Choroid plexus epithelial cell (primary cell): ENCODE measurements at places on chromosomes 2 and 18.

- DNase-seq, result peak; percentile 44
These were observed 21.6 kb downstream of the EFEMP1 start for GRCh38 chr2:55901941-55902340.

DNA sequence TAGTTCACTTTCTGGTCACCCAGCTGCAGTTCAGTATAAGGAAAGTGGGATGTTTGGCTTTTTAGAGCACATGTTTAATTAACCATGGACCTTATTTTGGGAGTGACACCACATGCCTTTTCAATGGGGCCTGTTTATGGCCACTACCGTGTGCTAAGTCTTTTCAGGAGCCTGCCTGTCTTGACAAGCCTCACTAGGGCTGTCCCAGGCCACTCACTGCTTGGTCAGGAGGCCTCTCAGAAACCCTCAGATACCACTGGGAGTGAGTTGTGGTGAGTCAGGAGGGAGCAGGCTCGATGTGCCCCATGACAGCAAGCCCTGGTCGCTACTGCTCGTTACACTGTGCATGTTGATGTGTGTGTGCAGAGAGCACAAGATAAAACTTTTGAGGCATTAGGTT lies 123.0 kb downstream of the MAP4K4 start:
- peak; percentile 84 for DNase-seq

DNA sequence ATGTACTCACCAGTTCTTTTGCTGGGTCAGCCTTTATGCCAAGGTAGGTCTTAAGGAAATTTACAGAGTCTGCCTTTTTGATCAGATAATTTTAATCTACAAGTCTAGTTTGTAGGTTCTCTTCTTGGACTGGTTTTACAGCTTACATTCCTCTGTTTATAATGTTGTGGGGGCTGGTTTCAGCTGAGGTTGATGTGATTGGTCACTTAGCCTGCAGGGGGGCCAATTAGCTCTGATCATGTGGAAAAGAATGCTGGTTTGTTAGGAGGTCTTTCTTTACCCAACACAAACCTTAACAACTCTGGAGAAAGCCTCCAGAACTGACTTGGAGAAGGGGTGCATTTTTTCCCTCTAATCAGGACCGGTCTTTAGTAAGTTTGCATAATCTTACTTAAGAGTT lies at the start of gene KCNJ13:
KCNJ13 (minus strand) TSS at position 131 of the 400 bp plus-strand sequence. CDS start 5,203 bp downstream, outside the sequence.
- DNase-seq, result peak; percentile 31

DNA sequence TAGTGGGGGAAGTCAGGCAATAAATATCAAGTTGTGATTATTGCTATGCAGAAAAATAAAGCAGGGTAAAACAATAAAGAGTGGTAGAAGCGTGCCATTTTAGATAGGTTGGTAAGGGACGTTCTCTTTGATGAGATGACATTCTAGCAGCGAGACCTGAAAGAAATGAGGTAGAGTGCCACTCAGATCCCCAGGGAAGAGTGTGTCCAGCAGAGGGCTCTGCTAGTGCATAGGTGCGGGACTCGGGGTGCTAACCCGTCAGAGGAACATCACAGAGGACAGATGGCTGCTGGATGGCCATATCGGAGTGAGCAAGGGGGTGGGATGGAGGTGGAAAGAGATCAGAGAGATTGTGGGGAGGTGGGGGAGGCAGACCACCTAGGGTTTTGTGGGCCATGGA lies 16.3 kb upstream of the GTF2A1L start:
- DNase-seq, result peak; percentile 43

GRCh38 chr18:79812052-79812451 lies 14.3 kb downstream of the KCNG2 start:
- no peak for DNase-seq

DNA sequence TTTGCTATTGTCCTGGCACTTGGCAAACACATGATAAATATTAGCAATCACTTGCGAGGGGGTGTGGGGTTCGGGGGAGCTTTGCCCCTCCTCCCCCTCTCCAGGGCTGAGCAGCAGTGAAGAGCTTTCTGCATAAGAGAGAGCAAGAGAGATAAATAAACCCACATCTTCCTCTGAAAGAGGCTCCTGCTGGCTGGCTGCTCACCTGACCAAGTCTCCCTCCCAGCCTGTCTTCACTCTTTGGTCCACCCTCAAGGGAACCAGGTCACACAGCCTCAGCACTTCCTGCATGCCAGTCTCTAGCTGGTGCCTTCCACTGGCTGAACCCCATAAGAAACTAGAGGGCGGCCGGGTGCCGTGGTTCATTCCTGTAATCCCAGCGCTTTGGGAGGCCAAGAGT lies 18.5 kb upstream of the YWHAQ start:
- DNase-seq, result no peak

DNA sequence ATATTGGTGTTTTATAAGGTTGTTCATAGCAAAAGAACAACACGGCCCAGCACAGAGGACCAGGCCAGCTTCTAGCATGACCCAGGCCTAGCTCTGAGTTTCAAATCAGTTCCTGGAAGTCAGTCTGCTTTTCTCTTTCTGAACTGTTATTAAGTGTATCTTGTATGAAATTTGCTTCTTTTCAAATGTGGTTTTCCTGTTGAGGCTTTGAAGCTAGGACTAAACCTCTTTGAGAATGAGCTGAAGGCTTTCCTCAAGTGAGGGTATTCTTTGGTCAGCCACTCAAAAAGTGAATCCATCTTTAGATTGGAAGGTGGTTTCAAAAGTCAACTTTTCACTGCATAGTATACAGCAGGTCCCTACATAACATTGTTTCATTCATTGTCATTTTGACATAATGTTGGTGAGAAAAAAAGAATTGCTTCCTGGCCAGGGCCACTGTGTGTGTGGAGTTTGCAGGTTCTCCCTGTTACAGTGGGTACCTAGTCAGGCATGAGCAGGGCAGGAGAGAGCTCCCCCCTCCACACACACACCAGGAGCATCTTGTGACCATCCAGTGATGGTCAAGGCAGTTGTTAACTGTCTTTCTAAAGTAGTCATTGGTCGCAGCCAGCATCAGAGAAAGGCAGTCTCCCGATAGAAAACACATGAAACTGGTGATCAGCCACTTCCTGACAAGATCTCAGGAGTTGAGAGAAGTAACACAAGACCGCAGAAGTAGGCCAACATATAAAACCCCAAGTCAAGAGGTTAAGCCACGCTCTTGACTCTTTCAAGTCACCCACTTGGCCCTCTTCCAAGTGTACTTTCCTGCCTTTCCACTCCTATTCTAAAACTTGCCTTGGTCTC lies 6.7 kb upstream of the ACAA2 start:
- peak; percentile 68 for DNase-seq

DNA sequence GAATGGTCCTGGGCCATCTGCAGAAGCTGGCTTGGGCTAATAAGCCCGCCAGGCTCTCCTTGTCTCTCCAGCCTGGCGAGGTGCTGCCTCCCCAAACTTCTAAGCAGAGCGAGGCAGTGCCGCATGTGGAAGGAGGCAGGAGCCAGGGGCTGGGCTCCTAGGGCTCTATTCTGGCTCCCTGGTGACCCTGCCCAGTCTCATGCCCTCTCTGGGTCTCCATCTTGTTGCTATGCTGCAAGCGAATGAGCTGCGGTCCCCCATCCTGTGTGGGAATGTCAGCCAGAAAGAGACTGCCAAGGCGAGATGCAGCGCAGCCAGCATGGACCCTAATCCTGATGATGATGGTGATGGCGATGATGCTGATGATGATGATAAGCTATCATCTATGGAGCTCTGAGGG lies 48.7 kb downstream of the TNS1 start:
- DNase-seq, result no peak

DNA sequence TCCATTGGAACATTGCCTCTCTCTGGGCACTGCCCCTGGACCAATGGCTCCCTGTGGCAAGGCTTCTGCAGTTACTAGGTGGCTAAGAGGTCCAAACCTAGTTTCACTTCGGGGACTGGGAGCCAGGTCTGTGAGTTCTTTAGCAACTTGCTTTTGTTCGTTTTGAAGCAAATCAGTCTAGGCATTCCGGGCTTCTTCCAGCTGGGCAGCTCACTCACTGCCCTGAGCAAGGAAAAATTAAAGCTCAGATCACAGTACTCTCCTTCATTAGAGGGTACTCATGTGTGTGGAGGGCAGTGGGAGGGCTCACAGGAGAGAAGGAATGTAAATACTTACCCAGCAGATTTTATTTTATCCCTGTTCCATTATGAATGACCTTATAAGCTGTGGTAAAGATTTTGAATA lies 80.3 kb downstream of the SPP2 start:
- peak; percentile 8 for DNase-seq

- no peak for DNase-seq
These were observed 67.7 kb upstream of the ARHGAP28 start for GRCh38 chr18:6661692-6662415.

- no peak for DNase-seq
These were observed 329.9 kb downstream of the HRH4 start for GRCh38 chr18:24790347-24790746.

GRCh38 chr2:147603447-147603846 lies 241.4 kb upstream of the ACVR2A start:
- no peak for DNase-seq

GRCh38 chr18:3120356-3120755 lies 99.4 kb downstream of the MYOM1 start:
- no peak for DNase-seq

DNA sequence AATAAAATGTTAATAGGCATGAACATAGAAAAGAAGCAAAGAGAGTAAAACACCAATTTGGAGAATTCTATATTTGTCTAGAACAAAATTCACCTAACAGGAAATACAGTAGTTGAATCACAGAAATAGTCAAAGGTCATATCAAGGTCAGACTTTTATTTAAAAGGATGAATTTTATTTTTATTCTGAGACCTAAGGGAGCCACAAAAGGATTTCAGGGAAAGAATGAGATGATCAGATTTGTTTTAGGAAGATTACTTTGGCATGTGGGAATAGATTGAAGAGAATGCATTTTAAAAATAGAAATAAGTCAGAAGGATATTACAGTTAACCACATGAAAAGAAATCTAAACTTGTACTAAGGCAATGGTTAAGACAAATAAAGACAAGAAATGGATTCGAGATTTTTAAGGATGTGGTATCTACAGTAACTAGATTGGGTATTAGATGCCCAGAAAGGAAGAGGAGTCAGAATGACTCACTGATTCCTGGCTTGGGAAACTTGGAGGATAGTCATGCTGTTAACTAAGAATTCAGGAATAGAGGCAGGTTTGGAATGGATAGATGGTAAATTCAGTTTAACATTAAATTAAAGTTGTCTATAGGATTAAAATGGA lies 56.0 kb downstream of the METTL4 start:
- DNase-seq, result peak; percentile 67

GRCh38 chr2:197251576-197251975 lies 59.0 kb downstream of the ANKRD44 start:
- DNase-seq, result peak; percentile 12

DNA sequence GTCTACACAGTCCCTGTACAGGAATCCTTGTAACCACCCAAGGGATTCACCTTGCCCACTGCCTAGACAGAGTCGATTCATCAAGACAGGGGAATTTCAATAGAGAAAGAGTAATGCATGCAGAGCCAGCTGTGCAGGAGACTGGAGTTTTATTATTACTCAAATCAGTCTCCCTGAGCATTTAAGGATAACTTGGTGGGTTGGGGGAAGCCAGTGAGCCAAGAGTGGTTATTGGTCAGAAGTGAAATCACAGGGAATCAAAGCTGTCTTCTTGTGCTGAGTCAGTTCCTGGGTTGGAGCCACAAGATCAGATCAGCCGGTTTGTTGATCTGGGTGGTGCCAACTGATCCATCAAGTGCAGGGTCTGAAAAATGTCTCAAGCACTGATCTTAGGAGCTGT lies 17.8 kb upstream of the FAM98A start:
- DNase-seq, result no peak

- no peak for DNase-seq
These were observed 11.6 kb upstream of the NCK2 start for GRCh38 chr2:105732955-105733607.

- DNase-seq, result peak; percentile 14
These were observed 87.6 kb downstream of the FAM228A start for GRCh38 chr2:24262421-24262970.

DNA sequence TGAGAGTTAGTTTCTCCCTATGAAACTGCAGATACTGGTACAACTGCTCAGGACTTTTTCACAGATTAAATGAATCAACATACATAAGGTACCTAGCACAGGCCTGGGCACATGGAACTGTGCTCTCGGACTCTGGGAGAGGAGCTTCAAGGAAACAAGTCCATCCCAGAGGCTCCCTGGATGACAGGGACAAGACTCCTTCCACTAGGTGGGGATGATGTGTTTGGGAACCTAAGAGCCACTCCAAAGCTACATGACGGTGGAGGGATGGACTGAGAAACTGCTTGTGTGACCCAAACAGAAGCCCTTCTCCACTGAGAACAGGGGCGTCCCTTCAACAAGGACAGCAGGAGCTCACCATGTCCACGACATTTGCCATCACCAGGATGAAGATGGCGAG lies 37.1 kb downstream of the CENPO start:
- peak; percentile 73 for DNase-seq

DNA sequence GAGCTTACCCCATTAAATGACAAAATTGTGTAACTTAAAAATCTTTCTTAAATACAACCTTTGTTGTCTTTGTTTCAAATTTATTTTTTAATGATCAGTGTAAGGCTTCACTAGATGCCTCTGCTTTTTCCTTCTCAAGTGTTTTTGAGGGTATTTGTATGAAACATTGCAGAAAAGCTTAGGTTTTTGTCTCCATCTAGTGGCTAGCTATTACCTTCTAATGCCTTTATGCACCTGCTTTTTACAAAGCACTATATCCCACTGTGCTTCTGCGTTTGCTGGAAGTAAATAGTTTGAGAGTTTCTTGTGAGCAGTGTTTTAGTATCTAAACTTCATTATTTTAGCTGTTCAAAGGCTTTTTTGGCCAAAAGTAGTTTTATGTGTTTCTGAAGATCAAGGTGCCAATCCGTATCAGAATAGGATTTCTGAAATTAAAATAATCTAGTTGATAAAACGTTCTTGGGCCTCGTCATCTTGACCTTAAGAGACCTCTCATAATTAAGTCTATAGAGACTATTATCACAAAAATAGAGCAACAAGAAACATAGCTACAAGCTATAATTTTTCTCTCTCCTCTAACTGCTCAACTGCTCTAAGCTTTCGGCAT lies 47.0 kb downstream of the IWS1 start:
- peak; percentile 86 for DNase-seq

DNA sequence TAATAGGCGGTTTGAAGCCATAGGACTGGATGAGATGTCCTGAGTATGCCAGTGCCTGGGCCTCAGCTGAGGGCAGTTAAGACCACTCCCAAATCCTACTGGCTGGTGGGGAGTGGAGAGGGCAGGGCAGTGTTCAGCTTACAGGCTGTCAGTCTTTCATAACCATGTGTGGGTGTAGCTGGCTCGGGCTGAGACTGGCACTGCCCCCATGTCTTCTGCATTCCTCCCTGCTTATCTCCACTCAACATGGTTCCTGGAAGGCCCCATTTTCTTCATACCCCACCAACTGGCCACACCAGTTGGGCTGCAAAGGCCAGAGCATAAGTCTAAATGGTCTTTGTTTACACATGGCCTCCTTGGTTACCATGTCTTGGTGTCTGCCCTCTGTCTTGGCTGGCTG lies 17.2 kb upstream of the IL37 start:
- DNase-seq, result no peak

DNA sequence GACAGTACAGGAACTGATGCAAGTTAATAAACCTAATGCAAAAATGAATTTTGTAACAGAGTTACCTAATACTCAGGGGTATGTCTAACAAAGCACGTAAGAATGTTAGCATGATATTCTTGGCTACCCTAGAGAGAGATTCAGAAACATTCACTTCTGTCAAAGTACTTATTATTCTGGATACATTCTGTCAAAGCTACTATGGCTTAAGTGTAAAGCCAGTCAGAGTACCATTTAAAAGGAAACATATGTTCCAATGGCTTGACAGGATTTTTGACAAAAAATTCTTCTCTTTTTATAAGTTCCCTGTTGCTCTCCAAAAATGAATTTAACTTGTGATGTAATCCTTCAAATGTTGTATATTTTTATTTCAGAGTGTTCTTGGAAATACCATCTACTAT lies 85.5 kb downstream of the PIGN start:
- DNase-seq, result peak; percentile 72
